Stromal cell of bone marrow (primary cell): ENCODE measurements at places on chromosomes 3 and 15.
A peak's percentile ranks its signal among the peaks of the same experiment; 100 is the strongest.

GRCh38 chr3:190566043-190566933, 52.4 kb downstream of the IL1RAP start:
- DNase-seq, result peak; percentile 96

GRCh38 chr15:57229051-57229450, 147.3 kb upstream of the CGNL1 start:
- DNase-seq, result no peak

- no peak for DNase-seq
These were observed 13.2 kb downstream of the PLA2G4B start for GRCh38 chr15:41851755-41852370.

DNA sequence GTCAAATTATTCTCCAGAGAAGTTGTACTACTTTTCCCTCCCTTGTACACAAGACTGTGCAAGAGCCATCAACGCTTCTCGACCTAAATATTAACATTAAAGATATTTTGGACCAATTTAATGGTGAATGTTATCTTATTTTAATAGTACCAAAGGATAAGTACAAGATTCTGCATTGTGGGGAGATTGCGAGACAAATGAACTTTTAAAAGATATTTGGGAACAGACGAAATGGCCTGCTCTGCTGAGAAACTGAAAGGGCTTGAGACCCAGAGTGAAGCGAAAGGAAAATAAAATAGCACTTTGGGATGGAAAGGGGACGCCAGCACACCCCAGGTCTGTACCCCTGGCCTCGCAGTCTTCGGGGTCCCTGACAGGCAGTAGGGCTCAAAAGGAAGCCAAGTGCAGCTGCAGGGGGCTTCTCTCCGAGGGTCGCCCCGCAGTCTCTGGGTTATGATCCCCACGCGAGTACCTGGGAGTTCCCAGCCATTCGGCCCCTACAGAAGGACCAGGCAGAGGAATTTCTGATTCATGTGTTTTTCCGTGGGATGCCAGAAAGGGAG, 97.6 kb upstream of the VGLL3 start:
- peak; percentile 19 for DNase-seq

DNA sequence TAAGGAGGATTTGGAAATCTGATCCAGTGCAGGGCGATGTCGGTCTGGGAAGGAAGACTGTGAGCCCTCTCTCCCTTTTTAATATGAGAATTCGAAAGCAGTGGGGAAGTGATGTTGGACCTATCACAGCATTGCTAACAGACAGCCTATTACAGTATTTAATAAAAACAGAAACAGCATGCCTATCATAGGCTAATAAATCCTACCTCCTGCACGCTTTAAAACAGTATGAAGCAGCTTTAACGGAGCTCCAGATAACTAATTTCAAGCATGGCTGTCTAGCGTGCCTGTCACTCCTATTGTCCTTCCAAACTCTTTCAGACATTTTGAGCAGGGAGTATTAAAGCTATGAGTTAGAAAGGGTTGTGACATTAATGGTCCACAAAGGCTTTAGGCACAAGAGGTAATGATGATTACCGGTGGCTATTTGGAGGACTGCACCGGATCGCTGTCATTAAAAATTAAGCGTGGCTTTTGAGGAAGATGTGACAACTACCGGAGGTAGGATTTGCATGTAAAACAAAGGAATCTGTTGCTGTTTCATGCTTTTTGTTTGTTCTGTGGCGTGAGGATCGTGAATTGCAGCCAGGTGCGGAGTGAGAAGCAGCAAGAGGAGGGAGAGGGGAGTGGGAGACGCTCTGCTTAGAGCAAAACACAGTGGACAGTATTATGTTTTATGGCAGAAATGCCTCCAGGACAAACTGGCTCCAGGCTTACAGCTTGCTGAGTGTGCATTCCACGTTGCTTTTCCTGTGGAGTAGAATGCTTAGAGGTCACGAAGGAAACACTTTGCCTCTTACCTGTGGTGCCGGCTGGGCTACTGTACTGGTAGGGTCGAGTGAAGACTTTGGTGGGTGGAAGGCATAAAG, at the start of gene KCNMB2:
Gene KCNMB2, plus strand, starts transcription at position 226 of the 869 bp plus-strand sequence.
- DNase-seq, result peak; percentile 9

DNA sequence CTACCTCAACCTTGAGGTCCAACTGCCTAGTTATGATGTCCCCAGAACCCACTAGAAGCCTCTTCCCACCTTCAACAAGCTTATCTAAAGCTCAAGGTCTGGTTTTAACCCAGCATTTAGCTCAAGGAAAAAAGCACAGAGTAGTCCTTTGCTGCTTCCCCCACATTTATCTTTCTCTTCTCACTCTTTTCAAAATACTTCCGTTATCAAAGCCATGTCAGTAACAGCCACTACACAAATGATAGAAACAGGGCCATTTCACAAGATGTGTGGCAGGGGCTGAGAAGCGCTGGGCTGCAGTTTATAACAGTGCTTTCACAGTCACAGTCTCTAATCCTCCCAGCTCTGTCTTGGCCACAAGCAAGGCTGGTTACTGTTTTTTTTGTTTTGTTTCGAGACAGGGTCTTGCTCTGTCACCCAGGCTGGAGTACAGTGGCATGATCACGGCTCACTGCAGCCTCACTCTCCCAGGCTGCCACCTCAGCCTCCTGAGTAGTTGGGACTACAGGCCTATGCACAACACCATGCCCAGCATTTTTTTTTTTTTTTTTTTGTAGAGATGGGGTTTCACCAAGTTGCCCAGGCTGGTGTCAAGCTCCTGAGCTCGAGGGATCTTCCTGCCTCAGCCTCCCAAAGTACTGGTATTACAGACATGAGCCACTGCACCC, 218.8 kb downstream of the OSBPL10 start:
- no peak for DNase-seq

DNA sequence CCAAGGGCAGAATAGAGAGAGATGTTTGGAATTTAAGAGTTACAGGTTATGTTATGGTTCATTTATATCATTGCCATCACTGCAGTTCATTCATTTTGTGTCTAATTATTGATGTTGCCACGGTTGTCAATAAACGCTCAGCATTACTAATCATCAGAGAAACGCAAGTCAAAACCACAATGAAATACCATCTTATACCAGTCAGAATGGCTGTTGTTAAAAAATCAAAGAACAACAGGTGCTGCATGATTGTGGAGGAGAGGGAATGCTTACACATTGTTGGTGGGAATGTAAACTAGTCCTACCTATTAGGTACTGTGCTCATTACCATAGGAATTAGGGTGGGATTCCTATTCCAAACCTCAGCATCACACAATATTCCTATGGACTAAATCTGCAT, 350.5 kb downstream of the TIGIT start:
- no peak for DNase-seq

DNA sequence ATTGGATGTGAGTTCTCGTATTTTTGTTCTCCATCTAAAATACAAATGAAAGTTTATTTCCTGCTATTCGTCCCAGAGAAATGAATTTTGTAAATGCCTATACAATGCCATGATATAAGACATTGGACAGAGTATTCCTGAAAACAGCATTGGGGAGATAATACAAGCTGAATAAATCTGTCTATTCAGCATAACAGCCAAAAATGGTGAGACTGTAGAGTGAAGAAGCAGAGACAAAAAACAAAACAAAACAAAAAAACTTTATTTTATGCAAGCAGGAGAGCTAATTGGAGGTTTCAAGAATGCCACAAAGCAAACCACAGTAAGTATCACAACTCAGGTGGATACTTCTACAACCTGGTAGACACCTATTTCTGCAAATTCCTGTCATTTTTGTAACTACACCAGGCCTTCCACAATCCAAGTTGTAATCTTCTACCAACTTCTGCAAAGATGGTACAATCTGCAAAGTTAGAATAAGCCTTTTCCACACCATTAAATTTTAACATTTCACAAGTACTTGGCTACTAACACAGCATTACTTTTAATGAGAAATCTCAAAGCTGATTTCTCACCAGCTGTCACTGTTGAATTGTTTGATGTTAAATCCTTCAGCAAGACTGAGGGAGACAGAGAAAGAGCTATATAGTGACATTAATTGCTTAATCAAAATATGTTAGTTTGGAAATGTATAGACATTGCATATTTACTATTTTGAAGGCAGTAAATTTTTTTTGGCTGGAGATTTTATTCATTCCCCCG, 163.1 kb downstream of the CLSTN2 start:
- no peak for DNase-seq

GRCh38 chr15:51089699-51090453, 4.8 kb downstream of the TNFAIP8L3 start:
- peak; percentile 43 for DNase-seq

GRCh38 chr3:127588806-127589577, 1.5 kb downstream of the TPRA1 start:
- no peak for DNase-seq

GRCh38 chr3:128736601-128737000, 10.6 kb downstream of the RAB7A start:
- DNase-seq, result no peak

DNA sequence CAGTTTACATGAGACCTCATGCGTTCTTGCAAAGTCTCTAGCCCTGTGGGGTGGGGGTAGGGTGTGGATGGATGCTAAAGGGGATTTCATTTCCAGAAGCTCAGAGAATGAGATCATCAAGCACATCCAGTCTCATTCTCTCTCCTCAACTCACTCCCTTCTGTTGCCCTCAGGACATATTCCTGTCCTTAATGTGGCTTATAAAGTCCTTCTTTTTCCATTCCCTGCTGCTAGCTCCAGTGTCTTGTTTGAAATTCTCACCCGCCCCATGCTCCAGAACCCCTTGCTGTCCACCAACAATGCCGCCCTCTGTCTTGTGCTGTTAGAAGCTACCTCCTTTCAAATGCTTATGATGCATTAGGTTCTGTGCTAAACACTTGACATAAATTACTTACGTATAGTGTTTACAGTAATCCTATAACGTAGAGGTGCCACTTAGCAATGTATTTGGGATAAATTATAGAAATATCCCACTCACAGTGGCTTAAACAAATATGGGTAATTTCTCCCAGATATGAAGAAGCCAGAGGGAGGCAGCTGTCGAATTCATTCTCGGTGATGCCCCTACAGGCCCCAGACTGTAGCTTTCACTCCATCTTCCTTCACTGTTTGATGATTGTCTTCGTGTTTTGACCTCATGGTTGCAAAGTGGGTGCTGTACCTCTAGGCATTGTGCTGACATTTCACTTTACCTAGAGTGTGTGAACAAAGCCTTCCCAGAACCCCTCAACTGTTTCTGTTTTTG, 273.1 kb upstream of the TBL1XR1 start:
- DNase-seq, result no peak

DNA sequence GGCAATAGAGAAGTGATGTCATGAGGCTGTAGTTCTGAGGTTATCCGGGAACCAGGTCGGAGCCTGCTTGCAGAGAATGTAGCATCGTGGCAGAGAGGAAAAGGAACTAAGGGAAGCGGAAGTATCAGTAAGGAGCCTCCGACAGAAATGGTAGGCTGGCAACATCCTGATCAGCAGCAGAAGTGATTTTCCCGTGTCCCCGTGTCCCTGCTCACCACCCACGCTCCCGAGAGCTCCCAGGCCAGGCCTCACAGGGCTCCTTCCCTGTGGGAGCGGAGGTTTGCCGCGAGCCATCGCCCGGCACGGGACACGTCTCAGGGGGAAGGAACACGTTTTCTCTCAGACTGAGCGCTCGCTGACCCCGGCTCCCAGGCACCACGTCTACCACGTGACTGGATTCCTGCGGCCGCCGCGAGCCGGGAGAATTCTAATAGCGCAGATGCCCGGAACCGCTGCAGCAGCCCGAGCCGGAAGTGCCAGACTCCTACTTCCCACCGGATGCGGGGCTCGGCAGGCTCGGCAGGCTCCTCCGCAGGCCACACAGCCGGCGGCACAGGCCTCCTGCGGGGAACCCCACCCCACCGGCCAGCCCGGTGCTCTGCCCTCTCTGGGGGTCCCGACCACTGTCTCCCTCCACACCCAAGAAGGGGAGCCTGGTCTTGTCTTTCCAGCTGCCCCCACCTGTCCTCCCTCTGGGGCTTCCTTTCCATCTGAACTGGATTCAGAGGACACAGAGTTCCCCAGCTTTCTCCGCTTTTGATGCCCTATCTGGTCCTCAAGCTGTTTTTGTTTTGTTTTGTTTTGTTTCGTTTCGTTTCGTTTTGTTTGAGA, 99.3 kb downstream of the BDH1 start:
- DNase-seq, result peak; percentile 76

GRCh38 chr3:9946112-9947024, 5.8 kb downstream of the PRRT3 start:
- peak; percentile 77 for DNase-seq

DNA sequence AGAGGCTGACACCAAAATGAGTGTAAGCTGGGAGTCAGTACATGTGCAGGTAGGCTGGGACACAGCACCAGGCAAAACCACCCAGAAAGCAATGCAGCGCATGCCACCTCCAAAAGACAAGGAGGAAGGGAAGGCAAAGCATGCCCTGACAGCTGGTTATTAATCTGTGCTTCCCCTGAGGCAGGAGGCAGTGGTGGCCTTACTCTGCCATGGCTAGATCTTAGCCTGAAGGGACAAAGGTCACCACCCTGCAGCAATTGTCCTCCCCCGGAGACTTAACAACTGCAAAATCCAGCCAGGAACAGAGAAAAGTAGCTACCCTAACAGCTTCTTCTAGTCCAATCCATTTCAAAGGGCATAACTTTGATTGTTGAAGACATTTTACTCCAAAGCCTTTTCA, 73.7 kb downstream of the PLD1 start:
- DNase-seq, result no peak

DNA sequence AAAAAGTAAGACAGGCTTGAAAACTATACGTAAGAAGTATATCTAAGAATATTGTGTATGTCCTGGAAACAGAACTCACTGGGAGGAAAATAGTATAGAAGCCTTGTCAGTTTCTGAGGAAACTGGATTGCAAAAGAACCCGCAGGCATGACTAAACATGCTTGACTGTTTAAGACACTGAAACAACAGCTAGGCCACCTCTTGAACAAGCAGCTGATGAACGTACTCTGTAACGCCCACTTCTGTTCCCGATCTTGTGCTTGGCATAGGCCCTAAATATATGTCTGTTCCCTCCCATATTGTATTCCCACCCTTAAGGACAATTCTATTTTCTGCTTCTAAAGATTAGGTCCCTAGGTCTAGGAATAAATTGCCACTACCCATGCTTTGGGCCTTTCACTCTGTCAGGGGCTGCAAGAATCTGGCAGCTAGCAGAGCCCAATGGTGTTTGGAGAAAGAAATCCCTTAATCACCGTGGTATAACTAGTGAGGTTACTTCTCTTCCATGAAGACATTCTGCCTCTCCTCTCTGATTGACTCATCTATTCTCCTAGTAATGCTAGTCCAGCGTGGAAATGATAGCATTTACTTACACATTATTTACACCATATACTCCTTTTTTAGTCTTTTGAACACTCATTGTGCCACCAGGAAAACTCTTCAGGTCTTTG, 46.2 kb downstream of the CD200 start:
- DNase-seq, result peak; percentile 50
